Adrenal gland (tissue), 19 donors: ENCODE measurements at places on chromosomes 4 and X. TPM values are rescaled to one million over a fixed set of nuclear protein-coding genes. Genes with fewer than 3 reads are reported as not detected.

The ADH7 gene
- total RNA-seq = not detected

The USP9X gene
- total RNA-seq = 143 TPM

The CXorf49 gene
- total RNA-seq = not detected

The PLXNB3 gene
- 47.8 TPM for total RNA-seq

The PRR32 gene
- not detected for total RNA-seq

DNA sequence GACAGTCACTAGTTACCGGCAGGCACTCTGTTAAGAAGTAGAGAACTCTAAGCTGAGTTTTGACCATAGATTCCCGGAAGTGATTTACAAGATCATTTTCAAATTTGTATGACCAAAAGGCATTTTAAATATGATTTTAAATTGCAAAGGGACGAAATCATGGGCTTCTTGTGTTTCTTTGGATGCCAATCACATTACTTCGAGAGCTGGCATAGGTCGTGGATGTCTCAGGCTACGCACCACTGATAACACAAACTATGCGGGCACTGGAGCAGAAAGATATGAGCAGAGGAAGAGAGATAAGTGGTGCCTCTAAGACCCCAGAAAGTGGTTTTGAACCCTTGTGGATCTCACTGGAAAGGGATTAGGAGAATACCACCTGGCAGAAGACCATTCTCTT, 294.2 kb upstream of the FTHL17 start:
- no peak for DNase-seq

GRCh38 chr4:65535113-65535512, 135.2 kb downstream of the EPHA5 start:
- DNase-seq = no peak
- no peaks in the 10 kb centered on the region for H3K4me1 ChIP-seq
- no peaks in the 10 kb centered on the region for H3K27me3 ChIP-seq

DNA sequence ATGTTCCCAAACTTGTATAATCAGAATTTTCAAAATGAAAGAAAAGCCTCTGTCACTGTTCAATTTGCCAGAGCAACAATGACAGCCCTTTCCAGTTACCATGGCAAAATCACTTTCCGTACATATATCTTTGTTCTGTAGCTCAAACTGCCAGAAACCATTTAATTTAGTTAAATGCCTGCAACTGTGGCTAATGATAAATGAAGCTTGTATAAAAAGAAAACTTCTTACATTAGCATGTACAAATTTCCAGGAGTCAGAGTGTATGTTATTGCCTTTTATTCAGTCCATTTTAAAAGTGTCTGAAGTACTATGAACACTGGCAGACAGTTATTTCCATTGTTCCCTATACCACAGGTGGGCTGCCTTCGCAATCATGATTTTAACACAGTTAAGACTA, 30.3 kb downstream of the ARAP2 start:
- no peaks in the 10 kb centered on the region for H3K4me1 ChIP-seq
- H3K27me3 ChIP-seq = no peaks in the 10 kb centered on the region
- no peak overlapping the region for H3K4me3 ChIP-seq
- no peak overlapping the region for H3K27ac ChIP-seq
- DNase-seq = no peak
- H3K36me3 ChIP-seq = no peaks in the 10 kb centered on the region

DNA sequence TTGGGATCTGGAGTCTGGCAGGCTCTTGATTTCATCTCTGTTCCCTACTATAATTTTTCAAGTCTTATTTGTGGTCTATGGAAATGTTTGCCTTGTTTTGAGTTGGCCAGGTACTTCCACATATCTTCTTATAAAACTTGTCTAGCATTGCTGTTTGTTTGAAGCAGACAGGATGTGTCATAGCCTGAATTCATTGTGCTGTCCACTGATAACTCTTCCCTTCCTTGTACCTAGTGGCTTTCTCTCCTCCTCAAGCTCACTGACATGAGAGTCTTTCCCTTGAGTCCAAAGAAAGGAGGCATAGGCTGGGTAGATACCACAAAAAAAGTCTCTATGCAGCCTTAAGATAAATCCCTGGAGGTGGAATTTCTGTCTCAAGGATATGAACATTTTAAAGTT, 59.2 kb upstream of the FAM241A start:
- H3K27me3 ChIP-seq = no peaks in the 10 kb centered on the region
- no peak for DNase-seq
- no peak overlapping the region for H3K27ac ChIP-seq
- peaks cover 7% of the 10 kb centered on the region for H3K4me1 ChIP-seq
- no peak overlapping the region for H3K4me3 ChIP-seq

DNA sequence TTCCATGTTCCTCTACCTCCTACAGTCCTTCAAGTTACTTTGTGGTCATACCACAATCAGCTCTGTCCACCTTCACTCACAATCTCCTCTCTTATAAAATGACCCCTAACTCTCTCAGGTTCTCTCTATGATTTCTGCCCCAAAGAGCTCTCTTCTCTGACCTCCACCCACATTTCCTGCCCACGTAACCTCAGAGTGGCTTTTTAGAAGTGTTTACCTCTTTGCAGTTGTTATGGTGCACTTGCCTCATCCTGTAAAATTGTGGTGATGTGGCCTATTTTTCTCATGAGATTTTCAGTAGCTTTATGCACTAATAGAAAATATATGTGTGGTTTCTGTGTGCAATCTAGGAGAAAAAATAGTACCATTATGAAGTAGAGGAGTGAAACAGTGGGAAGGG, 215.8 kb downstream of the PACRGL start:
- H3K27me3 ChIP-seq = no peaks in the 10 kb centered on the region
- no peak overlapping the region for H3K4me3 ChIP-seq
- no peaks in the 10 kb centered on the region for H3K4me1 ChIP-seq
- no peak overlapping the region for H3K27ac ChIP-seq
- no peak for DNase-seq
- H3K36me3 ChIP-seq = no peaks in the 10 kb centered on the region

DNA sequence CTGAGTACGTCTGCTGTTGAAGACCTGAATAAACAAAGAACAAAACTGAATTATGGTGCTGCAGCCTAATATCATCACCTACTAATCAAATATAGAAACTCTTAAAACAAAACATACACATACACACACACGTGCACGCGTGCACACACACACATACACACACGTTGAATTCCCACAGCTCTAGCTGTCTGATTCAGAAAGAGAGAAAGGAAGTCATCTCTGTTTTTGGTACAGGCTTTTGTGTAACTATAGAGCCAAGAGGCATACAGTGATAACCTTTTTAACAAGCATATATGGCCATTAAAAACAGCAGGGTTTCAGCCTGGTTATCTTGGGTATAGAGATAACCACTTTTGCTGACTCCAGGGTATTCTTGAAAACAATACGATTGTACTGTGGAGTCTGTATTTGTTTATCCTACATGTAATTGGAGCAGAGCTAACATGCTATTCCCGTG, 823.2 kb downstream of the CCSER1 start:
- H3K36me3 ChIP-seq = no peaks in the 10 kb centered on the region
- DNase-seq = no peak

DNA sequence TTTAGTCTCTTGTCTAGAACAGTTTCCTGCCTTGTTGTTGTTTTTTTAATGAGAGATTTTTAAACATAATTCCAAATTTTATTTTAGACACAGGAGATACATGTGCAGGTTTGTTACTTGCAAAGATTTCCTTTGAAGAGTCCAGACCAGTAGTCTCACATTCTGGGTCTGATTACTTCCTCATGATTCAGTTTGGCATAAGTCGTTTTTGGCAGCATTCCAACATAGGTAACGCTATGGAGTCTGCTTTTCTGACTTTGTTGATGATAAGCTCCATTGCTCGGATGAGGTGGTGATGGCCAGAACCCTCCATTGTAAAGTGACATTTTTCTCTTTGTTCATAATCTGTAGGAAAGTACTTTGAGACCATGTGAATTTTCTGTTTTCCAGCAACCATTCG, 74.7 kb downstream of the CLCN4 start:
- no peak overlapping the region for H3K4me3 ChIP-seq
- no peaks in the 10 kb centered on the region for H3K27me3 ChIP-seq

- H3K36me3 ChIP-seq = no peaks in the 10 kb centered on the region
- no peak overlapping the region for H3K27ac ChIP-seq
- no peak for DNase-seq
- no peak overlapping the region for H3K4me3 ChIP-seq
These were observed 24.6 kb downstream of the ZRSR2 start for GRCh38 chrX:15814771-15815365.

DNA sequence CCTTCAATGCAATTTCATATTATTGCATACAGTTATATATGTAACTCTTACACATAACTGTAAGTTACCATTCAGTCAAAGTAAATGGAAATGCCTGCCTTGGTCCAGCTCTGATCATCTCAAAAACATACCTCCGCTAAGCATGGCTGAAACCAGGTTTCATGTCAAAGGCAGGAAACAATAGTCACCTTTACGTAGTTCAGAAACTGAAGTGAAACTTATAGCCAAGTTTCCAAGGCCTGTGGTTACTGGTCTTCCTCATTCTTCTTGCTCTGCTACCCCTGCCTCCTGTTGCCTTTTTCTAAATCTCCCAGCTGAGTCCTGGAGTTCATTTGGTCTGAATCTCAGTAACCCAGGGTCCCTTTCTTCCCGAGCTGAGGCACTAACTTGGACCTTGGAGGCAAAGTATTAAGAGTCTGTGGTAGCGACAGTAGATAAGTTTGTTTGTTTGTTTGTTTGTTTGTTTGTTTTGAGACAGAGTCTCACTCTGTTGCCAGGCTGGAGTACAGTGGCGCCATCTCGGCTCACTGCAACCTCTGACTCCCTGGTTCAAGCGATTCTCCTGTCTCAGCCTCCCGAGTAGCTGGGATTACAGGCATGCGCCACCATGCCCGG, 30.8 kb downstream of the DAPP1 start:
- H3K27me3 ChIP-seq = no peaks in the 10 kb centered on the region
- no peak overlapping the region for H3K27ac ChIP-seq
- H3K4me3 ChIP-seq = no peak overlapping the region
- H3K36me3 ChIP-seq = no peaks in the 10 kb centered on the region

DNA sequence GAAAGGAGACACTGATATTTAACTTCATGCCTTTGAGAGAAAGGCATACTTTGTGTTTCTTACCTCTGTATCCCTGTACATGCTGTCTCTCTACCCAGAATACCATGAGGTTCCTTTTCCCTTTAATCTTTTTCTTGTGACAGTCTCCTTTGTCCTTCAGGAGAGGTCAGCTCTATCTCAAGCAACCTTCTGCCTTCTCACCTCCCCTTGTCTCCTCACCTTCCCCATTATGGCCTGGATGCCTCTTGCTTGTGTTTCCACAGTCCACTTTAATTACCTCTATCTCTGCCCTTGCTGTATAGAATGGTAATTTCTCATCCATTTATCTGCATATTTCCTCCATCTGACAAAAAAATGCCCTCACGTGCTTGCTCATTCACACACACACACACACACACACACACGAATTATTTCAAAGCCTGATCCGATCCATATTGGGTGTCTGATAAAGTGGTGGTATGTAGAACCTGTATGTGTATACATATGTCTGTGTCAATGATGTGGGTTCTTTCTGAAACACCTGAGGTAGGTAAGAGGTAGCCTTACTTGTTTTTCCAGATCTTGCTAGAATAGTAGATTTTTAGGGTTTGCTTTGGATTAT, 28.5 kb downstream of the MSN start:
- no peaks in the 10 kb centered on the region for H3K27me3 ChIP-seq
- no peaks in the 10 kb centered on the region for H3K36me3 ChIP-seq
- DNase-seq = no peak
- H3K4me1 ChIP-seq = peaks cover 33% of the 10 kb centered on the region
- no peak overlapping the region for H3K4me3 ChIP-seq

DNA sequence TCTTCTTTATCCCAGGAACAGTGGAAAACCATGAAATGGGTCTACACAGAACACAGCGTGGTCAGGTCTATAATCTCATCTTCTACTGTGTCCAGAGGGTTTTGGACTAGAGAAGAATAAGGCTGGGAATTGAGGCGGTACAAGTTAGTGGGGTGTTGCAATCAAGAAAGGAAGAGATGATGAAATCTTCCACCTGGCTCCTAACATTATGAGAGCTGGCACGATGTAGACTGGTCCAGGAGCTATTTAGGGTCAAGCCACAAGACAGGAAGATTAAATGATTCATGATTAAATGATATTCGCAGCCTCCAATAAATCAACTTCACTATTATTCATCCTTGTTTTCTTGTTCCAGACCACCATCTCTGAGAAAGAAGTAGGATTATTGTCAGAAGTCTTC, 88.0 kb downstream of the ARSF start:
- H3K27me3 ChIP-seq = no peaks in the 10 kb centered on the region
- no peak for DNase-seq
- H3K4me3 ChIP-seq = no peak overlapping the region
- H3K4me1 ChIP-seq = no peaks in the 10 kb centered on the region
- H3K36me3 ChIP-seq = no peaks in the 10 kb centered on the region
- no peak overlapping the region for H3K27ac ChIP-seq

GRCh38 chr4:78553043-78553396, 1.4 kb downstream of the ANXA3 start:
- H3K27me3 ChIP-seq = peaks cover 21% of the 10 kb centered on the region
- H3K36me3 ChIP-seq = no peaks in the 10 kb centered on the region
- no peak overlapping the region for H3K4me3 ChIP-seq
- H3K4me1 ChIP-seq = peaks cover 13% of the 10 kb centered on the region
